ENCODE measurements at places on chromosomes 3 and 15. TPM values are rescaled to one million over a fixed set of nuclear protein-coding genes. Genes with fewer than 3 reads are reported as not detected.

DNA sequence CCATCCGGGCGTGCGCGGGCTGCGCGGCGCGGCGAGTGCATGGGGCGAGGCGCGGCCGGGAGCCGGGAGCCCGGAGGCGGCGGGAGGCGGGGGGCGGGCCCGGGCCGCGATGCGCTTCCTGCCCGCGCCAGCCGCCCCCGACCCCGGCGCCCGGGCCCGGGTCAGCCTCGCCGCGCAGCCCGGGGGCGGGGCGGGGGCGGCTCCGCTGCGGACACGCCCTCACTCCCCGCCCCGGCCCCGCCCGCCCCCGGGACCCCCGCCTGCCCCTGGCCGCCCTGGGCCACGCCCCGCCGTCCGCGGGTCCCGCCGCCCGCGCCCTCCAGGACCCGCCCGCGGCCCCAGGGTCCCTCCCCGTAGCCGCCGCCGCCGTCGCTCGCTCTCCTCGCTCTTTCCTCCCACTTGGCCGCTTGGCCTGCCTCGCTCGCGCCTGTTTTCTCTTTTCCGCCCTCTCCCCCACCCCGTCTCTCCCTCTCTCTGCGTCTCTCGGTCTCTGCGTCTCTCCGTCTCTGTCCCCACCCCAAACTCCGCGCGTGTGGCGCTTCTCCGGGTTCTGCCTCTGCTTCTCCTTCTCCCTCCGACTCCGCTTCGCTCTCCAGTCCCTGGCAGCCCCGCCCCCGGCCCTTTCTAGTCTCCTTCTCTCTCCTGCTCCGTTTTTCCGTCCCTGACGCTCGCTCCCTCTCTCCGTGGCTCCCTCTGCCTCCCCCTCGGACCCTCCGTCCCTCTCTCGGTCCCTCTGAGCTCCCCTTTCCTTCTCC, at the start of gene PLXND1:
Gene PLXND1, minus strand, starts transcription at position 41 of the 755 bp plus-strand sequence. Its CDS starts 37 bp downstream, at position 4.
- peak within 1 kb of the TSS; percentile 65 for H3K27ac ChIP-seq
- H3K4me1 ChIP-seq = peaks cover 11% of the 10 kb centered on the region
- DNase-seq = peak; percentile 40
- peaks cover 54% of the 10 kb centered on the region for H3K27me3 ChIP-seq
- no peaks in the 10 kb centered on the region for H3K36me3 ChIP-seq

- H3K4me1 ChIP-seq = peaks cover 6% of the 10 kb centered on the region
- no peak for DNase-seq
- no peak overlapping the region for H3K27ac ChIP-seq
Observed at GRCh38 chr15:99247062-99247461, 2.3 kb downstream of the TTC23 start.

GRCh38 chr3:103512595-103512994, 1077.8 kb downstream of the ZPLD1 start:
- no peaks in the 10 kb centered on the region for H3K4me1 ChIP-seq
- no peaks in the 10 kb centered on the region for H3K27me3 ChIP-seq
- H3K4me3 ChIP-seq = no peak overlapping the region
- H3K36me3 ChIP-seq = no peaks in the 10 kb centered on the region

MAPK6 gene
- 26.5 TPM for total RNA-seq

GHSR gene
- not detected for total RNA-seq

TRIM59 gene
- total RNA-seq = 51.2 TPM
